ENCODE measurements at places on chromosomes 1 and 21.

DNA sequence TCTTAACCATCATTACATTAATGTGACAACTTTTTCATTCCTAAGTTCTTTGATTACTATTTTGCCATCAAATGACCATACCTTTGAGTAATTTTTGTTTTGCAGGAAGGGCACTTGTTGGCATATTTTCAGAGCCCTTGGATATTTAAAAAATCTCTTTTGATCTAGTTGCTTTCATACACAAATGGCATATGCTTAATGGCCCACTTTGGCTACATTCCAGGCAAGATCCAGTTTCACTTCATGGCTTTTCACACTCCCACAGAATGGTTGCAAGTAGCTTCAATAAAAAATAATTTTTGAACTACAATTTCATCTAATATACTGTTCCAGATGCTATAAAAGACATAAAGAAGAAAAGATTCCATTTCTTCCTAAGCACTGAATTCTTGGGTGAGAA, 18.1 kb downstream of the ADAM30 start:
- DNase-seq, result no peak

GRCh38 chr1:225860876-225861441, 21.2 kb downstream of the TMEM63A start:
- DNase-seq, result no peak

DNA sequence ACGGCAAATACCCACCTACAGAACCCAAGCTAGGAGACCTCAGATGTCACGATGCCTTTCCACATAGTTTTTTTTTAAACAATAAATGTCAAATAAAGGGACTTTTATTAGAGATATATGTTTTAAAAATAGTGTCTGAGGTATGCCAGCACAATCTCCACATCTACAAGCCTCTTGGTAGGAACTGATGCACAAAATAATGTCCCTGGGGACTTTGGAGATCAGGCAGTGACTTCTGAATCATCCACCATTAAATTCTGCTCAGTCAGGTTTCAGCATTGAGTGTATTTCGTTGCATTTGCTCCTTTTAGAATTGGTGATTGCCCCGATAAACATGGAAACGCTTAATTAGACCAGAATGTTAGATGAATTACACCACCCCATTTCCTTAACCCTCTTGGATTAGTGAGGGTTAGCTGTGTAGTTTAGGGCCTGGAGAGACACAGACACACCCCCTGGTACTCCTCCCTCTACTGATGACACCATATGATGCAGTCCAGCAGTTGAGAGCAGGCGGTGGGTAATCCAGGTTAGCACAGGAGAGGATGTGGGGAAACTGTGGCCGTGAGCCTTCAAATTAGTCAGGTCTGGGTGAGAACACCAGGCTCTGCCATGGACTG, 33.6 kb downstream of the LGR6 start:
- no peak for DNase-seq

DNA sequence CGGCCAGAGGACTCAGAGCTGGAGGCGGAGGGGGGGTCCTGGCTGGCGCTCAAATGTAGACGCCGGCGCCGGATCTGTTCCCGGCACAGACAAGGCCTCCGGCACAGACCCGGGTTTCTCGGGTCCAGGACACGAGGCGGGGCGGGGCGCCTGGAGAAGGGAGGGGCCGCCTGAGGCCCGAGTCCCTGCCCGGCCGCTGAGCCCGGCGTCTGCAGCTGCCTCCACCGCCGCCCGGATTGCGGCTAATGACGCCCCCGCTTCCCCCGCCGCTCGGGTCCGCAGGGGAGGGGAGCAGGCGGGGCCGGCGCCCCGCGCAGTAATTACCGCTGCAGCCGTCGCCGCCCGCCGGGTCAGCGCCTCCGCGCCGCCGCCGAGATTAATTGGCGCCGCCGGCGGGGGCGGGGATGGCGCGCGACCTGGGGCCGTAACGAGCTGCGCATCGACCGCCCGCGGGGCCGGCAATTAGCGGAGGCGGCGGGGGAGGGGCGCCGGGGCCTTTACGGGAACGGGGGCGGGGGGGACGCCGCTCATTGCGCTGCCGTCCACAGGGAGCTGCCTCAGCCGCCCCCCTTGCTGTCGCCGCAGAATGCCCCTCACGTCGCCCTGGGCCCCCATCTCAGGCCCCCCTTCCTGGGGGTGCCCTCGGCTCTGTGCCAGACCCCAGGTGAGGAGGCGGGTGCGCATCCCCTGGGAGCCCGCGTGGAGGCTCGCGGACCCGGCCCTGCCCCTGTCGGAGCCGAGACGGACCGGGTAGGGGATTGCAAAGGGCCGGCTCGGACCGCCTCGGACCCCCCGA, 17.3 kb downstream of the NOC2L start:
- peak; percentile 87 for DNase-seq

DNA sequence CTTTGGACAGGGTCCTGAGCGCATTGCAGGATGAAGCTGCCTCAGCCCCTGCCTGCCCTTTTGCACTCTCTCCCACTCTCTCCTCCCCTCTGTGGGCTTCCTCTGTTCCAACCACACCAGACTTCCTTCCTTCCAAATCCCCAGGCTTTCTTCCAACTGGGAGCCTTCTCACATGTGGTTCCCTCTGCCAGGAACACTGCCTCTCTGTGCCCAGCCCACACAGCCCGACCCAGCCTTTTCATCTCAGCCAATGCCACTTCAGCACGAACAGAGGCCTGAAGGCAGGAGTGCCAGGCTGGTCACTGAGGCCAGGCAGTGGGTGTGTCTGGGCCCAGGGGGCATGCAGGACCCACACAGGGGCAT, 5.9 kb downstream of the SELENON start:
- no peak for DNase-seq

DNA sequence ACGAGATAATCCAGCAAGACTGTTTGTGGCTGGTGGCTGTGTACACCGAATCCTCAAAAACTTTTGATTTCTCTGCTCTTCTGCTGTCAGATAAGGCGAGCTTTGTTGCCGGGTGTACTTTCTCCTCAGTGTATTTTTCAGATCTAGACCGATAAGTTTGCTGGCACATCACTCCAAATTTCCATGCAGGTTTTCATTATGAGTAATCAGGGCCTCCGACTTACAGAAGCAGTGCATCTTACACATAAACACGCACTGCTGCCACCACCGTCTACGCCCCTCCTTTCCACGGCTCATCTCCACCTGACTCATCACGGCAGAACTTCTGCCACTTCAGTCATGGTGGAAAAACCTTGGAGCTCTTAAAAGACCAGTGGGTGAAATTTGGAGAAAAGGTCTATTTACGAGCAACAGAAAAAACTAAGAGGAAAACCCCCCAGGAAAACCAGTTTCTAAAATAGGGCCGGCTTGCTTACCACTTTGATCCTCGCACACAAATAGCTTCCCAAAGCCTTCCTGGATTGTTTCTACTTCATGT, 7.7 kb downstream of the ZBTB21 start:
- DNase-seq, result no peak

DNA sequence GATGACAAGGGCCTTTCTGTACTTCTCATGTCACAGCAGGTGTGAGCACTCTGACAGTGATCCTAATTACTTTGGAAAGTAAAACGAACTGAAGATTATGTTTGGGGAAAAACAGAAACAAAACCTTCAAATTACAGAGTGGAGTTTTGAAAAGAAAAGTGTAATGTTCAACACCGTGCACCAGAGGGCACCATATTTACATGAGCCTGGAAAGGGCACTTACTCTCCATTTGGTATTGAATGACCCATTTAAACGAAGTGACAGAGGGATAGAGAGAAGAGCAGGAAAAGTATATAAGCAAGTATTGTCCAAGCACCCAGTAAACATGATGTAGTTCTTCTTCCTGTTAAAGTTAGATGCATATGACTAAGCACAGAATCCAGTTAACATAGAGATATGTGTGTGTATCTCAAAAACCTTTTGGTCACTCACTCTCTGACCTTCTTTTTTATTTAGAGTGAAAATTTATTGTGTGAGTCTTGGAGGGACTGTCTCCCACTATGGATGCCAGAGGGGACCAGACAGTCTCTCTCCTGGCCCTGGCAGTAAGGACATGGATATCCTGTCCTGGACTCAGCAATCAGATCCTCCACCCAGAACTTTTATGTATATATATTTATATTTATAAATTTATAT, 3.8 kb upstream of the RGSL1 start:
- DNase-seq, result peak; percentile 67

DNA sequence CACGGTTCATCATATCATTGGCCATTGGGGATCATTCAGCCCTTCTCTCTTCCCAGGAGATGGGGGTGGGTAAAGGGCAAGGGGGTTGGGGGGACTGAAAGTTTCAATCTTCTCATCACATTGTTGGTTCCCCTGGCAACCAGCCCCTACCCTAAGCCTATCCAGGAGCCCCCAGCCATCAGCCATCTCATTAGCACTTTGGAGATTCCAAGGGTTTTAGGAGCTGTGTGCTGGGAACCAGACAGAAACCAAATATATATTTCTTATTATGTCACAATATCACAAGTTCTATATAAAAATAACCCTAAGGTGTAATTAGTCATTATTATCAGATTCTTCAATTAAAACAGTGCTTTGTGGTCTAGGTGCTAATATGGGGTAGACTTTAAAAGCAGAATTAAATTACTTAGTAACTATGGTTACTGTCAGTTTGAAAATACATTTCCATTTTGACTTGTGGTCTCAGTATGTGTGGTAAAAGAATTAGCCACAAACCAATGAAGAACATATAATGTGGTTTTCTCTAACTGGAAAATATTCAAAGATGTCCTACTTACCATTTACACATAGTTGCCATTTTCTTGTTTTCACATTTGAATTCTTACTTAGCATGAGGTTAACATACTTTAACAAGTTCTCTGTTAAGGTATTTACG, 28.1 kb downstream of the IL23R start:
- DNase-seq, result no peak

GRCh38 chr21:40187946-40188654, 320.9 kb downstream of the PCP4 start:
- no peak for DNase-seq

DNA sequence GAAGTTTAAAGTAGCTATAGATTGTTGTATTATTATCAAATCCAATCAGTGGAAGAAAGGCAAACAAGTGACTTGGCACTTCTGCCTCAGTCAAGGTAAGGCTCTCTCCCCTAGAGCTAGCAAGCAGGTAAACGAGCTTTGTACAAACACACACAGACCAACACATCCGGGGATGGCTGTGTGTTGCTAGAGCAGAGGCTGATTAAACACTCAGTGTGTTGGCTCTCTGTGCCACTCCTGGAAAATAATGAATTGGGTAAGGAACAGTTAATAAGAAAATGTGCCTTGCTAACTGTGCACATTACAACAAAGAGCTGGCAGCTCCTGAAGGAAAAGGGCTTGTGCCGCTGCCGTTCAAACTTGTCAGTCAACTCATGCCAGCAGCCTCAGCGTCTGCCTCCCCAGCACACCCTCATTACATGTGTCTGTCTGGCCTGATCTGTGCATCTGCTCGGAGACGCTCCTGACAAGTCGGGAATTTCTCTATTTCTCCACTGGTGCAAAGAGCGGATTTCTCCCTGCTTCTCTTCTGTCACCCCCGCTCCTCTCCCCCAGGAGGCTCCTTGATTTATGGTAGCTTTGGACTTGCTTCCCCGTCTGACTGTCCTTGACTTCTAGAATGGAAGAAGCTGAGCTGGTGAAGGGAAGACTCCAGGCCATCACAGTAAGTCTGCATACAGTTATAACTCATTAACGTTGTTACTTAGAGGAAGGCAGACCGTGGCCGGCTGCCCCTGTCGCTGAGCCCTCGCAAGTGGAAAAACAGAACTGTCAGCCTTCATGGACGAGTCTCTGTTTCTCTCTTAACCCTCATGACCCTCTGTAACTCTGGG, at the start of gene PALMD:
PALMD (plus strand) TSS at position 415 of the 833 bp plus-strand sequence; CDS start at position 620, 205 bp downstream.
- DNase-seq, result no peak

- no peak for DNase-seq
Measured at GRCh38 chr21:31873275-31873695, 465 bp downstream of the HUNK start.
